ENCODE measurements at places on chromosomes 6 and 20. TPM values are rescaled to one million over a fixed set of nuclear protein-coding genes. Genes with fewer than 3 reads are reported as not detected.

ZBTB12 gene
- 9.0 TPM for total RNA-seq

SALL4 gene
- 65.4 TPM for total RNA-seq

INSM1 gene
- total RNA-seq = not detected

DNA sequence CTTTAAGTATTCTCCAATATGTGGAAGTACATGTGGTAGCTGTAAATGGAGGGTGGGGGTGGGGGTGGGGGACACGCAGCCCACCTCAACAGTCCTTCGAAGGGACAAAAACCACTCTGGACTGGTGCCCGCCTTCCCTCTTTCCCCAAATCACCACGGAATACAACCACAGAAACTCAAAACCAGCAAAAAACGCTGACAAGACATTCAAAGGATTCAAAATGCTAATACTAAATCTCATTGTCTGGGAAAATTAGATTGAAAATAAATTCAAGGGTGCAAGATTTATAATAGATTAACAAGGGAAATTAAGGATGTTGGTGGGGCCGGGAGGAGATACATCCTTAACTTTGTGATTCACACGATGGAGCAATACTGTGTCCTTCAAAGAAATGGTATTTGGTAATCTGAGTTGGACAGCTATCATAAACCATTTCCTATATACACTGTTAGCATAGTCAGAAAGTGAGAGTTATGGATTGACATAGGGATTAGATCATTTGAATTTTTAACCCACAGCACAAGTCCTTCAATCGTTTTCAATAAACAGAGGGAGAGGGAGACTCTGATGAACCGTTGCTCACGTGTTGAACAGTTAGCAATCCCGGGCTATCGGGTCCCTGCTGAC, 766 bp upstream of the TBC1D22B start:
- no peak for DNase-seq

DNA sequence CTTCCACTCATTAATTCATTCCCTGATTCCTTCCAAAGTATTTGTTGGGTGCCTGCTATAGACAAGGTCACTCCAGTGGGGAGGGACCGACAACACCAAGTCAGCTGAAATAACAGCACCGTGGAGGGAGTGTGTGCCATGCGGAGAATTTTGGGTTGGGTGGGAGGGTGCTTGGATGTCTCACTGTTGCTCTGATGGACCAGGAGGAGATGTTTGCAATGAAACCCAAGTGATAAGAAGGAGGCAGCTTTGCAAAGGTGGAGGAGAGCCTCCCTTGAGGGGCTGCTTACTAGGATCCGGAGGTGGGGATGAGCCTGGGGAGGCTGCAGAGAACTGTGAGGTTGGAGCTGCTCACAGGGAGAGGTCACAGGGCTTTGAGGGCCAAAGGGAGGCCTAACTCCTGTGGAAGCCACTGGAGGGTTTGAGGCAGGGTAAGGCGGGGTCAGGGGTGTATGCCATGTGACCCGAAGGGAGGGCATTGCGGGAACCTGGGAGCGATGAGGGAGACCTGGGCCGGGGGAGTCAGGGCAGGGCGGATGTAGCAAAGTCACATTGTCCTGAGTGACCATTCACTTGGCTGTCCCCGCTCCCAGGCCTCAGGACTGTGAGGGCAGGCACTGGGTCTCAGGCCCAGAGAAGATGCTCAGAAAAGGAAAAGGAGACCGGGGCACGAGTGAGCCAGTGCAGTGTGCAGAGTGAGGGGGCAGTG, 124.5 kb downstream of the PHACTR3 start:
- DNase-seq = no peak

GRCh38 chr6:160883999-160884398, 107.6 kb upstream of the MAP3K4 start:
- no peak for DNase-seq

DNA sequence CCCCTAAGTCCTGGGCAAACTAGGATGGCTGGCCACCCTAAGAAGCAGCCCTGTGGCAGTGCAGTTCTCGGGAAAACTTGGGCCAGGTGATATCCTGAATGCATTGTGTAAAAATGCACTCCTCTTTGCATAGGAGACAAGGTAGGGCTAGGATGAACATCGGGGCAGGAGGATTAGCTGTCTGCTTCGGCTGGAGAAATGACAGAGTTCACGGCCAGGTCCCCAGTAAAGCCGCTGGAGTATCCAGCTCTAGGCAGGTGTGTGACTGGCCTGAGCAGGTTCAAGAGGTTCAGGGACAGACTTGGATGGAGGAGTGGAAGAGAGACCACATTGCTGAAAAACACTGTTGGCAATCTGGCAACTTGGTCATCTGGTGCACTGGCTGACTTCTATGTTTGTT, 26.4 kb downstream of the DTD1 start:
- DNase-seq = no peak

GRCh38 chr20:3933218-3933617, 44.0 kb downstream of the PANK2 start:
- DNase-seq = no peak

DNA sequence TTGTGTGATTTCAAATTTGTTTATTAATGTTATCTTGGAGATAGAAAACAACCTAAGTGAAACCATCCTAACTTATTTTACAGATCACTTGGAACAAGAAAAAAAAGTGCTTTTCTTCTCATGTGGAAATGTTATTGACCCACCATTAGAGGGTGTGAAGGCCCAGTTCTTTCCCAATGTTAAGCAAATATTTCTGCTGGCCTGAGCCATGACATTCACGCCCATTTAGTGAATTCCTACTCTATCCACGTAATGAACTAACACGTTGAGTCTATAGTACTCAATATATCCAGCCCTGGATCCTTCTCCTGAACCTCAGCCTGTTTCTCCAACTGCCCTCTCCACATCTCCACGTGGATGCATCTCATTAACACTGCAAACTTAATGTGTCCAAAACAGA, 180.6 kb upstream of the ZFP64 start:
- no peak for DNase-seq

DNA sequence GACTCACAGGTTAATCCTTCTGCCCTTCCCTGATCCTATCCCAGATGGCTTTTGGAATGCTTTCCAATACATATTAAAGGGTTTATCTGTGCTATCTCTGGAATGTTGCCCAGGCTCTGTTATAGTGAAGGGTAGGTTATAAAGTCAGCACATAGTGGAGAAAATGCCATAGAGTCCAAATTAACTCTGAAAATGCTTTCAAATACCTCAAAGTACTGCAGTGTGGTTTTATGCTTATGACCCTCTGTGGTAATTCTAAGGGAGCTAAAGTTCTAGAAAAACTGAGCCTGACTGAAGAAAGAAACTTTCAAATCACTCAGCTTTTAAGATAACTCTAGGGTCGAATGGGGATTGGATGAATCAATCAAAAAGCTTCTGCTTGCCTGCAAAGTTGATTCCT, 159.8 kb downstream of the PLCB1 start:
- no peak for DNase-seq

DNA sequence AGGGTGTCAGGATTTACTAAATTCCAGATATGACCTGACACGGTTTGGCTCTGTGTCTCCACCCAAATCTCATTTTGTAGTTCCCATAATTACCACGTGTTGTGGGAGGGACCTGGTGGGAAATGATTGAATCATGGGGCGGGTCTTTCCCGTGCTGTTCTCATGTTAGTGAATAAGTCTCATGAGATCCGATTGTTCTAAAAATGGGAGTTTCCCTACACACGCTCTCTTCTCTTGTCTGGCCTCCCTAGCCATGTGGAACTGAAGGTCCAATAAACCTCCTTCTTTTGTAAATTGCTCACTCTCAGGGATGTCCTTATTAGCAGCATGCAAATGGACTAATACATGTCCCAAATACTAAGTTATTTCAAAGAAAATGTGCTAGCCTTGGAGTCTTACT, 121.1 kb downstream of the CENPW start:
- DNase-seq = no peak

DNA sequence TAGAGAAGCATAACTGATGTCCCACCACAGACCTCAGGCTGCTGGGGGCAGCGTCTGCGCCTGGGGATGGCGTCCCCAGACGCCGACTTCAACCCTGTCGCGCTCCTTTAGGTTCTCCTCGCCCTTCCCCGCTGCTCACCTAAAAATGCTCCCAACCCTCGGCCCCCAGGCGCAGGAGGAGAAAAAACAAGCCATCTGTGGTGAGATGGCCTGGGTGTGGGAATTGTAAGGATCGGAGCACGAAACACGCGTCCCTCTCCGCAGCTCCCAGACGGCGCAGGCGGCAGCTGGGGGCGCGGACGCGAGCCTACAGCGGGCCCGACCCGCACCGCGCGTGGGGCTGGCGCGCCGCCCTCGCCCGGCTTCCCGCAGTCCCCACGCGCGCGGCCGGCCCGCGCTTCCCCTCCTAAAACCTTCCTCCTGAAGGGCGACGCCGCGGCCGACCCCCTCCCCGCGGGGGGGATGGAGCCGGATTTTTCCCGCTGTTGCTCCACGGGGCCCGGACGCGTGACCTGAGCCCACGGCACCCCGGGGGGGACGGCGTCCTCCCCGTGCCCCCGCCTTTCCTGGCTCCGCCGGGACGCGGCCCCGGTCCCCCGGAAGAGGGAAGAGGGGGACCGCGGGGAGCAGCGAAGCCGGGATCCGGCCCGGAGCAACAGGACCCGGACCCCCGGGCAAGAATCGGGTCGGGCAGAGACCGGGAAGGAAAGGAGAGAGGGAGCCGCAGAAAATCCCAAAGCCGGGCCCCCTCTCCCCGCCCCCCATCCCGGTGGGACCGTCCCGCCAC, 611 bp downstream of the EPB41L2 start:
- DNase-seq = peak; percentile 33

GRCh38 chr6:24321538-24322162, 36.2 kb downstream of the DCDC2 start:
- no peak for DNase-seq

DNA sequence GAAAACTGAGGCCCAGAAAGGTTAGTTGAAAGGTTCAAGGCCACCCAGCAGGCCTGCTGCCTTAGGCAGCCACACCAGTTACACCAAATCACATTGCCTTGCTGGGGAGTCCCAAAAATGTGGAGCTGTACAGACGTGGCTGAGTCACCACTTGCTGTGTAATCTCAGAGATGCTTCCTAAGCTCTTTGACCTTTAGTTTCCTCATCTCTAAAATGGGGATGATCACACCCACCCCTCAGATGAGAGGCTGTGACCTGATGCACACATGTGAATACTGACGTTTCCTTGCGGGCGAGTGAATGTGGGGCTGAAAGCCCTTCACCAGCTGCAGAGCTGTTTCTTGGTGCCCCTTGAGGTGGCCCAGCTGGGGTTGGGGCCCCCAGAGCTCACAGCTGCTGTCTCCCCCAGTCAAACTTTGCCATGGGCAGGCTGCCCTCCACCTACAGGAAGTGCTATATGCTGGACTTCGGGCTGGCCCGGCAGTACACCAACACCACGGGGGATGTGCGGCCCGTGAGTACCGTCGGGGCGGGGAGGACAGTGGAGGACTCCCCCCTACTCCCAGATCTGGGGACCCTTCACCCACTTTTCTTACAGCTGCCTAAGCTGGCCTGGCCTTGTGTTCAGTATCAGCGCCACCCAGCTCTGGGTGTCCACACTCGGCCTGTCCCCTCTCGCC, 11.0 kb downstream of the TTBK1 start:
- DNase-seq = no peak

GRCh38 chr6:116840091-116840490, 11.2 kb upstream of the GPRC6A start:
- DNase-seq = no peak

GRCh38 chr20:46827718-46828458, 66.8 kb upstream of the EYA2 start:
- no peak for DNase-seq

Measured in endothelial cell (in vitro differentiated cells).